ENCODE measurements at places on chromosomes 1 and 21. TPM values are rescaled to one million over a fixed set of nuclear protein-coding genes. Genes with fewer than 3 reads are reported as not detected.

- DNase-seq = no peak
Observed at GRCh38 chr1:214694769-214695168, 91.8 kb downstream of the CENPF start.

- no peak for DNase-seq
Observed at GRCh38 chr1:40067023-40067422, 26.5 kb downstream of the CAP1 start.

- DNase-seq = no peak
Observed at GRCh38 chr1:202233171-202233570, 39.6 kb downstream of the LGR6 start.

- no peak for DNase-seq
Observed at GRCh38 chr1:17839641-17840196, 84.6 kb downstream of the ACTL8 start.

DNA sequence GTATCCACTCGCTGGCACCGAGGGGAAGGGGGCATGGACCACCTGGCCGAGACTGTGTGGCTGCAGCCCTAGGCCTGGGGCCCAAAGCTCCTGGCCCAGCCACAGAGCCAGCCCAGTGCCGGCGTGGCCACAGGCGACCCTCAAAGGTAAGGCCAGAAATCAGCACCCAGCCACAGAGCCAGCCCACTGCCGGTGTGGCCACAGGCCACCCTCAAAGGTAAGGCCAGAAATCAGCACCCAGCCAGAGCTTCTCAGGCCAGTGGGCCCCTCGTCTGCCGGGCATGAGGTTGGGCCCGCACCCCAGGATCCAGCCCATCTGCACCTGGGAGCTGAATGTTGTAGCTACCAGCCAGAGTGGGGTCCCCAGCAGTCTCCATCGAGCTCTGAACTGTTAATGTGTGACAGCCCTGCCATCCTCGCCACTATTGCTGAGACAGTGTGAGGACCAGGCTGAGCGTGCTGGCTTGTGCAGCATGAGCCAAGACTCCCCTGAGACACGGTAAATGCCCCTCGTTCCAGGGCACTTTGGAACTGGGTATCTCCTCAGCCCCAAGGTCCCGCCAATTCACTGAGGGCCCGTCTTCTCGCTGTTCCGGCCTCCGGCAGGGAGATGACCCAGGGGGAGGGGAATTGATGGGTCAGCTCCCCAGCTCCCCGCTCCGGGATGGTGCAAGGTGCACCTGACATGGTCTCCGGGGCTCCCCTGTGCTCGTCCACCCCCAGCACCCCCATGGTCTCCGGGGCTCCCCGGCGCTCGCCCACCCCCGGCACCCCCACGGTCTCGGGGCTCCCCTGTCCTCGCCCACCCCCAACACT lies 4.7 kb upstream of the FTCD start:
- no peak for DNase-seq

DNA sequence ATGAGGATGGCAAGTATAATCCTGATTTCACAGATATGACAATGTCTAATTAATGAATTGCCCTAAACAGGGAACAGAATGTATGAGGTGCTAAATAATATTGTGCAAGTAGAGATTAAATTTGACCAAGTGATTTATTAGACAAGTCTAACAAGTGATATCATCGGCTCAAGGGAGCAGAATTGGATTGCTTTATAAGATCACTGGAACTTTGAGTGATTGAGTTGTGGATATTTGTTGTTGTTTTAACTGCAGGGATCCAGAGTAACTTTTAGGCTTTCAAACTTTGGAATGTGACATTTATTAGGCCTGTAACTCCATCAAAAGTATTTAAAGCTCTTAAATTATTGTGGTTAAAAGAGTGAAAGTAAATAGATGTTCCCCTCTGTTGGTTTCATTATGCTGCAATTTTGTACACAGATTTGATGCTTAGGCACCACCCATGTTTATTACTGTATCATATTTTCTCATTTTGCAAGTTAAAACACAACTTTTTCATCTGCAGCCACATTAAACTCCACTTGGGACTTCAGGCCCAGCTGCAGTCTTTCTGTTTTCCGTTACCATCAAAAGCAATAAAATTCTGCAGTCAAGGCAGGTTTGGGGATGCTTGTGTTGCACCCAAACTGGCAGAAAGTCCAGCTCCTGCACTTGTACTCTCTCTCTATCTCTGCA lies 206.6 kb downstream of the HLX start:
- peak; percentile 69 for DNase-seq

- DNase-seq = no peak
Observed at GRCh38 chr1:107267489-107267888, 126.7 kb downstream of the NTNG1 start.

DNA sequence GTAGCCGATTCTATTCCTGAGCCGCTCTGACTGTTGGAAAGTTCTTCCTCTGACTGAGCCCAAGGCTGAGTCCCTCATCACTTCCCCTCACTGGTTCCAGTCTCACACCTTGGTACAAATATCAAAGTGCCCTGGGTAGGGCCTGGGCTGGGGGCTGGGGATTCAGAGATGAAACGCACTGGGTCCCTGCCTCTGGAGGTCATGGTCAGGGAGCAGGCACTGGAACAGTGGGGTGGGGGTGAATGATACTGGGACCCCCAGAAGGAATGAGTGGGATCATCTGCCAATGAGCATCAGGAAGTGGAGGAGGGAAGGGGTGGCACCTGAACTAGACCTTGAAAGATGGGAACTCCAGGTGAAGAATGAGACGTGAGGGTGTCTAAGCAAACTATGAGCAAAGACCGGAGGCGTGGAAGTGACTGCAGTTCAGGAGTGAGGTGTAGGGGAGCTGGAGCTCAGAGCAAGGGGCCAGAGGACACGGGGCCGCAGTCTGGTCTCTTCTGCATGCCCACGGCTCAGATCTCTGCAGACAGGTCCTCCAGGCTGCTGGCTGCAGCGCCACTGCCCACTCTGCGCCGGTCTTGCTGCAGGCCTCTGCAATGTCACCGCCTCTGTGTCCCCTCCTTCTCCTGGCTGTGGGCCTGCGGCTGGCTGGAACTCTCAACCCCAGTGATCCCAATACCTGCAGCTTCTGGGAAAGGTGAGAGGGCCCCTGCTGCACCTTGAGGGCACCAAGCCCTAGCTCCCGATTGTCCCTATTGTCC lies 10.0 kb downstream of the PEAR1 start:
- DNase-seq = no peak

DNA sequence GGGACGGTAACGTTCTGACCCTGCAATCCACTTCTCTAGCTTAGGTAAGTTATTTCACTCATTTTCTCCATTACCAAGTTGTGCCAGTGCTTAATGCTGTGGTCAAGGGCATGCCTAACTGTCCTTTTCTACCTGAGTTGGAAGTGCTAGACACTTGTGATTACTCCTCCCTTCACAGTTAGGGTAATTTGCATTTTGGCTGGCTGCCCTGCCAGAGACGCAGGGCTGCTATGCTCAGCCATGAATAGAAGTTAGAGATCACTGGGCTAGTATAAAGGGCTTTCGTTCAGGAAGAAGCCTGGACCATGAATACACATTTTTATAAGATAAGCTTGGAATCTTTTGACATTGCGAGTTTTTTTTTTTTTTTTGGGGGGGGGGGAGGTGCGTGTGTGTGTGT lies 633.2 kb upstream of the NEGR1 start:
- DNase-seq = no peak

GRCh38 chr1:3907031-3907534 lies 7.0 kb upstream of the C1orf174 start:
- no peak for DNase-seq

DNA sequence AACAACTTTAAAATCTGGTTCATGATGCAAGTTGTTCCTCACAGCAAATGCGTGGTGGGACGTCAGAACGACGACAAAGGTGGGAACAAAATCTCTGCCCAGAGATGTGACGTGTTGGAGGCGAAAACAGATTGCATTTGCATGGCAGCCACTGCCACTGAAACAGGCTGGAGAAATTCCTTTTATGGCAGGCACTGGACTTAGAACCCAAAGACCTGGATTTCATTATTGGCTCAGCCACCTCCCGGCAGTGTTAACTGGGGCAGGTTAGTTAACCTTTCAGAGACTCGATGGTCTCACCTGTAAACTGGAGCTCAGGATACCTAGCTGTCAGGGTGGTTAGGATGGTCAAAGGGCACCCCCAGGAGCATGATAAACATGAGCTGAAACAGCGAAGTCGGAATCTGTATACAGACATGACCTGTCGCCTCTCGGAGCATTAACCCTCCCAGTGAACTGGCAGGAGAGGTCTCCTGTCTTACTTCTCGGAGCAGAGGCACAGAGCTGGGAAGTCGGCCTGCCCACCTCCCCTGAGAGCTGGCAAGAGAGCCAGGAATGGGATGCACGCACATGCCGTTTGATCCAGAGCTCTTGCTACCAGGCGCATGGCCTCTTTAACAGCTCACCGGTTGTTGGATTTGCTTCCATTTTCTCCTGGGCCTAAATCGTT lies 59.2 kb upstream of the TARBP1 start:
- peak; percentile 20 for DNase-seq

- DNase-seq = peak; percentile 73
Observed at GRCh38 chr1:185033686-185034085, 11.7 kb upstream of the RNF2 start.

GRCh38 chr1:56573311-56573710 lies 6.1 kb downstream of the PLPP3 start:
- peak; percentile 57 for DNase-seq

GRCh38 chr1:72023063-72023930 lies 259.0 kb downstream of the NEGR1 start:
- DNase-seq = no peak

DNA sequence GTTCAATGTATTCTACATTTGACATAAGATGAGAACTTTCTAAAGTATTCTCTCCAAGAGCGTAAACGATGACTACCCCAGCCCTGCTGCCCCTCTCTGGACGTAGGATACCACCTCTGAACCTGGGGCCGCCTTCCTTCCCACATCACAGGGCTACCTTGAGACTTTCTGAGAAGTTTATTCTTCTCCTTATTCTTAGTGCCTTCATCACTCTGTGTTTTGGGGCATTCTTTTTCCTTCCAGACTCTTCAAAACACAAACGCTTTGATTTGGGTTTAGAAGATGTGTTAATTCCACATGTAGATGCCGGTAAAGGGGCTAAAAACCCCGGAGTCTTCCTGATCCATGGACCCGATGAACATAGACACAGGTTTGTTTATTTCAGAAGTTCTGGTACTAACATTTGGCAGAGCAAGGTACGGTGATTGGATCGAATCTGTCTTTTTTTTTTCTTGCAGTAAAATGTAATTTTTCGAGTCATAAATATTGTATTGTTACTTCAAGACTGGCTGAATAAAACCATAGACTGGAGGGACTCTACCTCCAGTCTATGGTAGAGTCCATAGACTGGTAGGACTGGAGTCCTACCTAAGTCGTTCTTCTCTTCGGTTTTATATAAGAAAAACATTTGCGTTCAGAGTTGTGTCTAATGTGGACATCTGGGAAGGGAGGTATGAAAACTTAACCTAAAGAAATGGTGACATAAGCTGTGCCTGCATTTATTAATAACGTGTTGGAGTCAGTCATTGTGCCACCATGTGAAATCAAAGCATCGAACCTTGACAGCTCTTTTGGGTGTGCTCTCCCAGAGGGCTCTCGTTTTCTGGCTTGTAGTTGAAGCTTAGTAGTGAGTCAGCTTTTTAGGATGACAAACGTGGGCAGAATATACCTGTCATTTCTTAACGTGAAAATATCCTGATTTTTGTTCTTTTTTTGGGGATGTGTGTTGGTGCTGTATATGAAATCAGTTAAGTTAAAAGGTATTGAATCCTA lies 1.2 kb downstream of the MAN1A2 start:
- DNase-seq = peak; percentile 22

- DNase-seq = no peak
Observed at GRCh38 chr1:180181048-180181447, 26.4 kb downstream of the QSOX1 start.

DNA sequence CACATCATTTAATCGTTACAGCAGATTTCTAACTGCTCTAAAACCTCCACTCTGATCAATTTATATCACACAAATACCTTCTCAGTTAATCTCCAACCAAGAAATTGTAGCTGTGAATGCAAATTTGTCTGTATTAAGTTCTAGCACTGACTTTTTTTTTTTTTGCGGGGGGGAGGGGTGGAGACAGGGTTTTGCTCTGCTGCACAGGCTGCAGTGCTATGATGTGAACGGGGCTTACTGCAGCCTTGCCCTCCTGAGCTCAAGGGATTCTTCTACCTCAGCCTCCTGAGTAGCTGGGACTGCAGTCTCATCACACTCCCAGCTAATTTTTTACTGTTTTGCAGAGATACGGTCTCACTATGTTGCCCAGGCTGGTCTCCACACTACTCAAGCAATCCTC lies 163.6 kb downstream of the RERE start:
- no peak for DNase-seq

- DNase-seq = no peak
Observed at GRCh38 chr21:38354746-38355145, 98.0 kb downstream of the KCNJ15 start.

AGO3 gene
- polyA plus RNA-seq = 9.0 TPM

OR2G6 gene
- polyA plus RNA-seq = not detected

GNB1 gene
- 183 TPM for polyA plus RNA-seq

KCNC4 gene
- polyA plus RNA-seq = 7.2 TPM

THRAP3 gene
- polyA plus RNA-seq = 91.2 TPM

SPRR2B gene
- polyA plus RNA-seq = not detected

KLHDC9 gene
- polyA plus RNA-seq = 0.65 TPM

CRNN gene
- polyA plus RNA-seq = not detected

FCRL6 gene
- 0.10 TPM for polyA plus RNA-seq

Measured in muscle of leg (tissue), 16 donors.